ENCODE measurements at places on chromosomes 13 and 19. TPM values are rescaled to one million over a fixed set of nuclear protein-coding genes. Genes with fewer than 3 reads are reported as not detected.

DNA sequence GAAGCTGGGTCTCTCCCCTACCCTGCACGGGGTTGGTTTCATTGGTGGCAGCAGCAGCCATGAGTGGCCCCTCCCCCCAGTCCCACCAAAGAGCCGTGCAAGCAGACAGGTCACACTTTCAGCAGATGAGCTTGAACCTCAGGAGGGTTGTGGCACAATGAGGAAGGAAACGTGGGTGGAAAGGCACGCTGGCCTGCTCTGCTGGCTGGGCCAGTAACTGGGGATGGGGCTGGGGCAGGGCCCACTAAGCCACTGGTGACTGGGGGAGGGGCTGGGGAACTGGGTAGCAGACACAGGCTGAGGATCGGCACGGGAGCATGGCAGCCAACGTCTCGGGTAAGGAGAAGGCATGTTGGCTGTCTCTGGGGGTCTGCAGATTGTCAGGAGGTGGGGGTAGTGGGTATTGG is at the start of gene P2RY11:
Gene P2RY11, plus strand, starts transcription at position 289 of the 407 bp plus-strand sequence. Its CDS starts 29 bp downstream, at position 318.
- no peak for DNase-seq

- DNase-seq: peak; percentile 84
Observed at GRCh38 chr19:2819540-2820111, at the start of gene ZNF554. ZNF554 (plus strand) TSS chr19:2819868; CDS start chr19:2820072, 204 bp downstream.

FBXO17 gene
- total RNA-seq: 20.1 TPM

DNA sequence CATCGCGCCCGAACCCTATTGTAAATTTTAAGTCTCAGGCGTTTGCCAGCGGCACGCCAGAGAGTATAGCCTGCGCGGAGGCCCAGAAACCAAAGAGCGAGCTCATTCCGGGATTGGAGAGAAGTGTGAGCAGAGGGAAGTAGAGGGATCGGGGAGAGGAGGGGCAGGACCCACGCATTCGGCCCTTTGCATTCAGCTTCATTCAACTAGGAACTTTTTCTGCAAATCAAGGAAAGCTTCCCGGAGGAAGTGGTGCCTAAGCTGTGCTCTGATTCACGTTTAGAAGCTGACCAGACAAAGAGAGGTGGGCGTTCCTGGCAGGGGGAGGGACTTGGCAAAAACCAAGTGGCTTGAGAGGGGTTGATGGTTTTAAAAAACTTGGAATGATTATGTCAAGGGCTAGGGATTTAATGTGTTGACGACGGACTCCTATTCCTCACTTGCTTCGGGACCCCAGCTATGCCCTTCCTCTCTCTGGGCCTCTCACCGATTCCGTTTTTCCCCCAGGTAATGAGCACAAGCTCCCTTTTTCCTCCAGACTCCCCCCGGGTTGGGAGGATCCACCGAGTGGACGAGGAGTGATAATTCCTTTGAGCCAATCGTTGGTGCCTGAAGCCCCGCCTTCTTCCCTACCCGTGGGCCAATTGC is 811 bp upstream of the PRMT1 start:
- DNase-seq: peak; percentile 81

- peak; percentile 7 for DNase-seq
Observed at GRCh38 chr13:51895906-51896888, 34.4 kb downstream of the CCDC70 start.

DNA sequence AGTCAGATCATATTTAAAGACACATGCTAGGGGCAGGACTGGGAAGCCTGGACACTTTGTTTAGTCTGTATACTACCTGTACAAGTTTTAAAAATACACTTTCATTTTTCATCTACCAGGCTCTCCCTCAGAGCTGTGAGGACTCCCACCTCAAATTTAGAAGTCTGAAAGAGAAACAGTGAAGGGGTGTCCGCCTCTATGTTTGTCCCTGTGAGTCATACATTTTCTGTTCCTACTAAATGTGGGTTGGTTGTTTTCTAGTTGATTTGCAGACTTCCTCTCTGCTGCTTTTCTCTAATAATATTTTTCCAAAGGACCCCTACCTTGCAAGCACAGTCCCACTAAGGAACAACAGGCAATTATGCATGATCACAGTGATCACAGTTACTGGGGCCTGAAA is 110.5 kb downstream of the ENOX1 start:
- no peak for DNase-seq

DNA sequence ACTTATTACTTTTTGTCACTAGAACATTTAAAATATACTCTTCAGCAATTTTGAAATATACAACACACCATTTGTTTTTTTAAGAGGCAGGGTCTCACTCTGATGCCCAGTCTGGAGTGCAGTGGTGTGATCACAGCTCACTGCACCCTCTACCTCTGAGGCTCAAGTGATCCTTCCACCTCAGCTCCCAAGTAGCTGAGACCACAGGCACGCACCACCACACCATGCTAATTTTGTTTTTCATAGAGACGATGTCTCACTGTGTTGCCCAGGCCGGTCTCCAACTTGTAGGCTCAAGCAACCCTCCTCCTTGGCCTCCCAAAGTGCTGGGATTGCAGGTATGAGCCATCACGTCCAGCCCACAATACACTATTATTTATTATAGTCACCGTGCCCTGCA is 2.6 kb downstream of the IGFL2 start:
- DNase-seq: no peak

DNA sequence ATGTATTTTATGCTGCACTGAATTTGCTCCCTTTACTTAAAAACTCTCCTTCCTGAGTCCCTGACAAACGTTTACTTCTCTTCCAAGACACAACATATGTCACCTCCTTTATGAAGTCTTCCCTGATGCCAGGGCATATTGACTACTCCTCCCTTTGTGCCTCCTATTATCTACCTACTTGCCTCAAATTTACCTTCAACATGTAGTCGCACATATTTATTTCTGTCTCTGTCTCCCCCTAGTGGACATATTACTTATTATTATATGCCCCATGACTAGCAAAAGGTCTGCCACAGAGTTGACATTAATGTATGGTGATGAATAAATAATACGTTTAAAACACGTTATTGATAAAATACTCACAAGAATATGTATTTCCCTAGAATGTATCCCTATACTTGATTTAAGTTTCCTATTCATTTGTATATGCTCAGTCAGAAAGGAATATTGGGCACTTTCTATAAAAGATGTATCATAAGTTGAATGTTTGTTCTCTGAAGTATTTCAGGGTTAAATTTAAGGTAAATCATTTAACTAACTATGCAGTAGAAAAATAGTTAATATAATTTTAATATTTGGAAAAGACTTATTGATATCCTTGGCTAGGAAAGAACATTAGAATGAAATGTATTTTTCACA is 250.3 kb upstream of the ATXN8OS start:
- DNase-seq: peak; percentile 28

- no peak for DNase-seq
Observed at GRCh38 chr19:27792576-27793127, 1420.3 kb downstream of the UQCRFS1 start.

DNA sequence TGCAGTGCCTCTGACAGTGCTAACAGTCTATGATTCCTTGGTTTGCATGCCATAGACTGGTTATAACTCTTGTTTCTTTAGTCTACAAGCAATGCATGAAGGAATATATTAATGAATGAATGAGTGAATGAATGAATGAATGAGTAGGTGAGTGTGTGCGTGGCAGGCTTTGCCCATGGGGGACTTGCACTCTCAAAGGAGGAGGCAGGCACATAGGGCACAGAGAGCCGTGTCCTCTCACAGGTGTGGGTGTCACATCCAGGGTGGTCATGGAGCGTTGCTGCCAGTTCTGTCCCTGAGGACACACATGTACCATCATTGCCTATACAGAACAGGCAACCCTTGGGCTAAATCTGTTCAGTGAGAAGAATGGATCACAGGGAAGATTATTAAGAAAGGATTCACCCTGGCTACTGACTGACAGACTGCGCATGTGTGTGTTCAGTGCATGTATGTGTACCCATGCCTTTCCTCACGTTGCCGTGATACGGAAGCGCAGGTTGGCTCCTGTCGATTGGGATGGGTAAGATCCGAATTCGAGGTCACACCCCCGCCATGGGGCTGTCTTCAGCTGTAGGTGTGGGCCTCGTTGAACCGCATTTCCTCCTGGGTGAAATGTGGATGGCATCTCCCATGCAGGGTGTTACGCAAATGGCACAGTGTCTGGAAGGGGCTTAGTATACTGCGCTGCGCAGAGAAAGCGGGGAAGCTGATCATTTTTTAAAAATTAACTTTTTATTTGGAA is 161.4 kb downstream of the STK24 start:
- no peak for DNase-seq

PCDH9 gene
- total RNA-seq: 0.75 TPM

GRCh38 chr13:107250628-107251027 is 682.7 kb upstream of the ARGLU1 start:
- no peak for DNase-seq

- peak; percentile 12 for DNase-seq
Observed at GRCh38 chr13:91398413-91399188, at the start of gene GPC5. GPC5 (plus strand) TSS chr13:91398621.

- no peak for DNase-seq
Observed at GRCh38 chr13:23440821-23441618, 7.5 kb upstream of the SACS start.

- no peak for DNase-seq
Observed at GRCh38 chr13:106355866-106356265, 179.6 kb downstream of the EFNB2 start.

FFAR1 gene
- total RNA-seq: not detected
